ENCODE measurements at places on chromosomes 5 and 9.

DNA sequence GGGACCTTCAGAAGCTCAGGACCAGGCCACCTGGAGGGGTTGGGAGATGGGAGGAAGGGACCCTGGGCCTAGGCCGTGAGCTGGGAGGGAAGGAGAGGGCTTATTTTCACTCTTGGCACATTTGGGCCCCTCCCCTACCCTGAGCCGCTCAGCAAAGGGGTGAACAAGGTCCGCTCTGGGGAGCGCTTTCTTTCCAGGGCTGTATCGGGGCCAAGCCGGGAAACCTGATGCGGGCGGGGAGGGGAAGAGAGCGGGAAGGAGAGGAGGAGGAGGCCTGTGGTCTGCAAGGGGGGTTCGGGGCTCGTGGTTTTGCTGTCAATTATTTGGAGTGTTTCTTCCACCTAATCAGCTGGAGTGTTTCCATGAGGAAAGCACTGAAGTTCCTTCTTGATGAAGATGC, 62.7 kb upstream of the RXRA start:
- no peak for DNase-seq

- no peak for DNase-seq
These were observed 38.0 kb downstream of the ZNF622 start for GRCh38 chr5:16427587-16427986.

- no peak for DNase-seq
These were observed 14.2 kb downstream of the EEIG1 start for GRCh38 chr9:127966416-127967150.

DNA sequence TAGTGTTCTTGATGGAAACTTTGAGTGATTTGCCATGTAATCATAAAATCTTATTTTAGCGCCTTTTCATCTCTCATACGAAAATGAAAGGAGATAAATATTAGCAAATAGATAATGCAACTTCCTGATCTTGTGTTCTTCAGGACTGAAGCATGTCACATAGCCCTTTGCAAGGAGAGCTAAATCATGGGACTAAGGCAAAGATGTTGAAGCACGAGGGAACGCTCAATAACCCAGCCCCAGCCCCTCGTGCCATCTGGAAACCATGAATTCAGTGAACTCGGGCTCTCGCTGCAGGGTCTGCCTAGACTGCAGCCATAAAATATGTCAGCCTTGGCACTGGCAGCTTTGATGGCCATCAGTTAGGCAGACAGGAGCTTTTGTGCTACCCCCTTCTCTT, 58.2 kb downstream of the F2RL2 start:
- no peak for DNase-seq

DNA sequence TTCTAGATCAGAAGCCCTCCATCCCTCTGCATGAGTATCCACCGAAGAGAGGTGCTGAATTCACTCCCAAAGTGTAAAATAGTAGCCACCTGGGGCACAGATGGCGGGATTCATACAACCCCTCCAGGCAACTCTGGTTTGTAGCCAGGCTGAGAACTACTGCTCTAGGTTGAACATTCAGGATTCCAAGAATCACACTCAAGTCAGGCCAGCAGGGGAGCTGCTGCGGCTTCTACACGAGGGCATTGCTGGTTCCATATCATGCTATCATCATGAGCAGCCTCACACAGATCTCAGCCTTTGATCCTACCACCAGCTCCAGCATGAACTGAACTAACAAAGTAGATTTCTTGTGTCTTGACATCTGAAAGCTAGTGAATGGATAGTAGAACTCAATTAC, 367.9 kb downstream of the DIRAS2 start:
- no peak for DNase-seq
